Fibroblast of lung (primary cell): ENCODE measurements at places on chromosomes 2 and 18. TPM values are rescaled to one million over a fixed set of nuclear protein-coding genes. Genes with fewer than 3 reads are reported as not detected.
A peak's percentile ranks its signal among the peaks of the same experiment; 100 is the strongest.

DNA sequence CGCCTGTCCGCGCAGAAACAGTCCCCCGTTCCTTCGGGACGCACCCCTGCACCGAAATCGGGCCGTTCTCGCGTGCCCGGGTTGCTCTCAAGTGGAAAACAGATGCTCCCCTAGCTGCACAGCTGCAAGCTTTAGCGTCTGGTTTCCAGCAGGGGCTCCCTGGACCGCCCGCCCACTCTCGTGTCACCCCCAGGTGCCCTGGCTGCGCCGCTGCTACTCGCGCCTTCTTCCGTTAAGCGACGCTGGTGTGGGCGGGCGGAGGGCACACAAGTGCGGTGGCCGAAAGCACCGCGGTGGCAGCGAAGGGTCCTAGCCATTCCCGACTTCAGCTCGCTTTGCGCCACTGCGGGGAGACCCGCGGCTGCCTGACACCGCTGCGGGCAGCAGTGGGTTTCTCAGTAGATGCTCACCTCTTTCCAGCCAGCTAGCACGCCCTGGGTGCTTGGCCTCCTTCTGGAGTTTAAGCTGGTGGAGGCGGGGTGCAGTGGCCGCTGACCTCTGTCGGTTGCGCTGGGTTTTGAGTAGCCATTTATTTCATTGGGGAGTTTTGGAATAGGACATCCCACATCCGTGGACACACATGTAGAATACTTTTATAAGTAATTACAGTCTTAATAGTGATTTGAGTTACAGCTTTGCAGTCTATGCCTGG is 806 bp downstream of the ZNF407 start:
- H3K27me3 ChIP-seq, result no peaks in the 10 kb centered on the region
- H3K4me3 ChIP-seq, result peak overlapping the region; percentile 78
- DNase-seq, result peak; percentile 55
- no peaks in the 10 kb centered on the region for H3K36me3 ChIP-seq

DNA sequence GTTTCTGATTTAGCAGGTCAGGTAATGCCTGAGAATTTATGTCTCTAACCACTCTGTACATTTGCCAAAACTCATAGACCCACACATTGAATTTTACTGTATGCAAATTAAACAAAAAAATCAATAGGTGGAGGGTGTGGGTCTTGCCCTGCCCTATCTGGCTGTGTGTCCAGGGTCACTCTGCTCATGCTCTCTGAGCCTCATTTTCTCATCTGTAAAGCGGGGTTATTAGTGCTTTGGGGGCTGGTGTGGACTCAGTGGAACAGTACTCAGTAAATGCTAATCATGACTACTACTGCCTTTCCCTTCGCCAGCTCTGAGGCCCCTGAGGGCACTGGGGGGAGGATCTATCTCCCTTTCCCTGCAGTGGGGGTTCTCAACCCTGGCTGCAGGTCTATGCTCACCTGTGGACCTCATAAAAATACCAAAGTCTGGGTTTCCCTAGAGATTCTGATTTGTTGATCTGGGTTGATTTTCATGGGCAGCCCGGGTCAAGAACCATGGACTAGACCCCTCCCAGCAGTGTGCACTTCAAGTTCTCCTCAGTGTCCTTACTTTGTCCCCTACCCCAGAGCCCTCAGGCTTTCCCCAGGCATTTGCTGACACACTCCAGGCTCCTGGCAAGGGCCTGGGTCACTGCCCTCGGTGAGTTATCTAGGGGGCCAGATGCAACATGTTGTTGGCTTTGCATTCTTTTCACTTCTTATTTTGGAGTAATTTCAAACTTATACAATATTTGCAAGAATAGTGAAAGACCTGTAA is 27.5 kb downstream of the MTHFD2 start:
- H3K36me3 ChIP-seq, result no peaks in the 10 kb centered on the region
- H3K4me1 ChIP-seq, result no peaks in the 10 kb centered on the region
- no peak for DNase-seq
- no peak overlapping the region for H3K4me3 ChIP-seq
- H3K27me3 ChIP-seq, result no peaks in the 10 kb centered on the region

- H3K27ac ChIP-seq, result no peak overlapping the region
- H3K36me3 ChIP-seq, result no peaks in the 10 kb centered on the region
- no peak overlapping the region for H3K4me3 ChIP-seq
- H3K4me1 ChIP-seq, result no peaks in the 10 kb centered on the region
These were observed 35.8 kb upstream of the SPATS2L start for GRCh38 chr2:200270732-200271131.

- H3K4me3 ChIP-seq, result no peak overlapping the region
- no peak for DNase-seq
- H3K27ac ChIP-seq, result no peak overlapping the region
These were observed 957.7 kb upstream of the GYPC start for GRCh38 chr2:125698280-125698679.

DNA sequence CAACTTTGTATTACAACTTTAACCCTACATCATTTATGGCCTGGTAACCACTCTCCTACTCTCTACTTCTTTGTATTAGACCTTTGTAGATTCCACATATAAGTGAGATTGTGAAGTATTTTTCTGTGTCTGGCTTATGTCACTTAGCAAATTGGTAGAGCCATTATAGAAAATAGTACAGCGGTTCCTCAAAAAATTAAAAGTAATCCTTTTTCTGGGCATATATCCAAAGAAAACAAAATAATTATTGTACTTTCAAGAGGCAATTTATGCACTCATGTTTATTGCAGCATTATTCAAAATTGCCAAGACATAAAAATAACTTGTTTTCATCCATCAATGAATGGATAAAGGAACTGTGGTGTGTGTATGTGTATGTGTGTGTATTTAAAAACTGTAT is 537.5 kb upstream of the FSIP2 start:
- H3K36me3 ChIP-seq, result no peaks in the 10 kb centered on the region
- DNase-seq, result no peak

DNA sequence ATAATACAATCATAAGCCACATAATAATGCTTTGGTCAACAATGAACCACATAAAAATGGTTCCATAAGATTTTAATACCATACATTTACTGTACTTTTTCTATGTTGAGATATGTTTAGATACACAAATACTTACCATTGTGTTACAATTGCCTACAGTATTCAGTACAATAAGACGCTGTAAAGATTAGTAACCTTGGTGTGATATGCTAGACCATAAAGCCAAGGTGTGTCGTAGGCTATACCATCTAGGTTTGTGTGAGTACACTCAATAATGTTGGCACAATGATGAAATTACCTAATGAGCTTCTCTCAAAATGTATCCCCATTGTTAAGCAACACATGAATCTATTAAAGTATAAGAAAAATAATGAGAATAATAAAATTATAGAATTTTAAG is 662.3 kb downstream of the SATB2 start:
- no peaks in the 10 kb centered on the region for H3K36me3 ChIP-seq
- no peak for DNase-seq
- no peaks in the 10 kb centered on the region for H3K4me1 ChIP-seq
- H3K4me3 ChIP-seq, result no peak overlapping the region
- no peak overlapping the region for H3K27ac ChIP-seq
- no peaks in the 10 kb centered on the region for H3K27me3 ChIP-seq

DNA sequence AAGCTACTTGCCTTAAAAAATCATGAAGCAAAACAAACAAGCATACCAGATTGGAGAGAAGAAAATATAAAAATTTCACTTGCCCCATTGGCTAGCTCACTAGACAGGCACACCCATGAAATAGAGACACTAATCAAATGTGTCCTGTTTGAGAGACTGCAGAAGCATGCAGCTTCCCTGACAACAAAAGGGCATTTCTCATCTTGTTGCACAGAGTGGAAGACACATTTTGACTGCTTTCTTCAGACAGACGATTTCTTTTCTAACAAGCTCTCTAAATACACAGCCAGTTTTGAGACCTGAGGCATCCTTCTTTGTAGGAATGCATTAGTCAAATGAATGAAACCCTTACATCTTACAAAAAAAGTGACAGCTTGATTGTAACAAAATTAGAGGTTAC is 1558.6 kb upstream of the NXPH2 start:
- H3K27me3 ChIP-seq, result no peaks in the 10 kb centered on the region
- no peak overlapping the region for H3K4me3 ChIP-seq
- no peaks in the 10 kb centered on the region for H3K36me3 ChIP-seq
- no peak overlapping the region for H3K27ac ChIP-seq

DNA sequence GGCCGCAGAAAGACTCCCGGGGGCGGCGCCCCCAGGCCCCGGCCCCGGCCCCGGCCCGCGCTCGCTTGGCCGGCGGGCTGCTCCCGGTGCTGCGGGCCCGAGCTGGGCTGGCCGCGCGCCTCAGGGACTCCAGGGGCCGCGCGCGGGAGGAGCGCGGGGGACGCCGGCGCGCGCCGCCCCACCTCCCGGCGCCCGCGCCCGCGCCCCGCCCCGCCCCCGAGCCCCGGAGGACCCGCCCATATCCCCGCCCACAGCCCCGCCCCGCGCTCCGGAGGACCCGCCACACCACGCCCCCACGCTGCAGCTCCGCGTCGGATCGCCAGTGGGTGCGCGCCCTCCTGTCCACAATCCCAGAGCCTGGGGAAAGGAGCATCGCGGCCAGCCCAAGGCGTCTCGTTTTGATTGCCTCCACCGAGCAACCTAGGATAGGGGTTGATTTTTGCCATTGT is at the start of gene PARD6G:
Gene PARD6G, minus strand, starts transcription at position 122 of the 449 bp plus-strand sequence. CDS start 166 bp downstream, outside the sequence.
- DNase-seq, result peak; percentile 66
- H3K27ac ChIP-seq, result no peak within 1 kb of the TSS
- no peaks in the 10 kb centered on the region for H3K4me1 ChIP-seq
- H3K27me3 ChIP-seq, result peaks cover 14% of the 10 kb centered on the region
- H3K4me3 ChIP-seq, result peak within 1 kb of the TSS; percentile 55
- H3K36me3 ChIP-seq, result no peaks in the 10 kb centered on the region

DNA sequence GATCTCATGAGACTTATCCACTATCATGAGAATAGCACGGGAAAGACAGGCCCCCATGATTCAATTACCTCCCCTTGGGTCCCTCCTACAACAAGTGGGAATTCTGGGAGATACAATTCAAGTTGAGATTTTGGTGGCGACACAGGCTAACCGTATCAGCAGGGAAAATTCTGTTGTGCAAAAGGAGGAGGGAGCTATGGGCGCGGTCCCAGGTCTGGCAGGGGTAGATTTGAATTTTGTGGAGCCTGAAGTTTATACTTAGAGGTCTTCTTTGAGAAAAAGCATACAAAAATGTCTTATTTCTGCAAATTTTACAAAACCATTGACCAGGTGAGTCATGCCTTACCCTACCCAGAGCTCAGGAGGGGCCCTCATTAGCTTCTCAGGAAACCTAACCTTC is 36.6 kb downstream of the SLC4A3 start:
- H3K4me3 ChIP-seq, result no peak overlapping the region
- no peaks in the 10 kb centered on the region for H3K36me3 ChIP-seq
- no peak for DNase-seq
- no peaks in the 10 kb centered on the region for H3K4me1 ChIP-seq

DNA sequence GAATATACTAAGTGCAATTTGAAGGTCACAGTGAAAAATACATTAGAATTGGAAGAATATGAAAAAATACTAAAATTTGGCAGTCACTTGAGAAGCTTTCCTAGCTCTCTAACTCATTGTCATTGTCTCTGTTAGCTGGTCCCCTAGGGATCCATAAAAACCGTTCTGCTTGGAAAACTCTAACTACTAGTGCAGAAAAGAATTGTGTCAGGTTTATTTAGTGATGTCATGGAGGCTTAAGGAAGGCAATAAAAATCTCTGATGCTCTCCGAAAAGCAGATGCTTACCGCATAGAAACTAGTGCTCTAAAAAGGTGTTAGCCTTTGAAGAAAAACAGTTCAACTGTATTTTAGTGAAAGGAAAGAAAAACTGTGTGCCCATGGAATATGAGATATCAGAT is 150.1 kb upstream of the DLGAP1 start:
- no peaks in the 10 kb centered on the region for H3K36me3 ChIP-seq
- no peaks in the 10 kb centered on the region for H3K27me3 ChIP-seq
- no peaks in the 10 kb centered on the region for H3K4me1 ChIP-seq
- no peak overlapping the region for H3K27ac ChIP-seq

GRCh38 chr2:223075301-223076270 is 23.6 kb downstream of the KCNE4 start:
- H3K4me3 ChIP-seq, result no peak overlapping the region
- no peak for DNase-seq
- H3K4me1 ChIP-seq, result no peaks in the 10 kb centered on the region
- H3K27ac ChIP-seq, result no peak overlapping the region
- no peaks in the 10 kb centered on the region for H3K27me3 ChIP-seq
- H3K36me3 ChIP-seq, result no peaks in the 10 kb centered on the region

- no peaks in the 10 kb centered on the region for H3K36me3 ChIP-seq
- H3K27ac ChIP-seq, result no peak within 1 kb of the TSS
- no peaks in the 10 kb centered on the region for H3K4me1 ChIP-seq
- H3K4me3 ChIP-seq, result peak within 1 kb of the TSS; percentile 66
- DNase-seq, result no peak
These were observed at the start of gene CELF4 for GRCh38 chr18:37565101-37565976. TSS of gene CELF4 (minus strand) at chr18:37565798.

DNA sequence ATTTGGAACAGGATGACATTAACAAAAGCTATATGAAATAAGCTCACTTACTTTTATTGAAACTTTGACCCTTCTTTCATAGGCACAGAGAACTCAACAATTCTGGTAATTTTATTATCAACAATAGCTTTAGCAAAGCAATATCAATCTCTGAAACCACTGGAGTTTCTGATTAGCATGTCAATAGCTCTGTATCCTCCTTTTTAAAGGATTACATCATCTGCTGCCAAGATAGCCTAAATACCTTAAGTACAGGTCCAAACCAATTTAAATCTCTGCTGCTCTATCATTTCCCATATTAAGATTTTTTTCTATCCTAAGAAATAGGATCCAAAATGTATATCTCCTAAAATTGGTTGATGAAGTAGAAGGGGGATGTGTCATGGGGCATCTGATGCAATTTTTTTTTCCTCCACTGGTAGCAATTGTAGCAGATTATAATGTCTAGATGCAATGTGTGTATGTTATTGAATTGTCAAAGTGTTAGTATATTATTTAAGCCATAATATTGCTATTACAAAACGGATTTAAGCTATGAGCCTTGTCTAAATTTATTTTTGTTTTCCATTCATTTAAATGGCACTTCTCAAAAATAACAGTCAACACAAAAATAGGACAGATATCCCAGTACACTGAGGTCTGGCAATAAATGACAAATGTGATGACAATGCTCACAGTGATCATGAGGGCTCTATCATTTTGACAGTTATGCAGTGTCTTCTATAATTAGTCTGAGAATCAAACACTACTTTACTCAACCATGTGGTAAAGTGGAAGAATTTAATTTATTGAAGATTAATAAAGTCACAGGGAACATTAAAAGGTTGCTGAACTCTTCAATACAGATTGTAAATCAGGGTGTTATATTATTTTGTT is 328.4 kb downstream of the CDH7 start:
- H3K4me3 ChIP-seq, result no peak overlapping the region
- DNase-seq, result no peak
- no peaks in the 10 kb centered on the region for H3K4me1 ChIP-seq
- no peak overlapping the region for H3K27ac ChIP-seq
- no peaks in the 10 kb centered on the region for H3K36me3 ChIP-seq
- no peaks in the 10 kb centered on the region for H3K27me3 ChIP-seq

- H3K4me1 ChIP-seq, result no peaks in the 10 kb centered on the region
- no peak overlapping the region for H3K27ac ChIP-seq
- no peaks in the 10 kb centered on the region for H3K36me3 ChIP-seq
These were observed 58.9 kb upstream of the FAM136A start for GRCh38 chr2:70360661-70361270.

Gene ANKRD53
- 0.26 and 1.3 TPM in 2 replicates for total RNA-seq

Gene NAT8
- total RNA-seq, result not detected in 2 replicates

Gene TGFA
- total RNA-seq, result not detected in 2 replicates

Gene IL1R2
- total RNA-seq, result 0.17 and 1.0 TPM in 2 replicates

Gene TMEM131
- total RNA-seq, result 18.7 and 32.4 TPM in 2 replicates

Gene MREG
- total RNA-seq, result 1.8 and 3.5 TPM in 2 replicates
